ENCODE measurements at places on chromosomes 5 and 9.

GRCh38 chr5:151095341-151096000 is 14.6 kb upstream of the TNIP1 start:
- DNase-seq = no peak

DNA sequence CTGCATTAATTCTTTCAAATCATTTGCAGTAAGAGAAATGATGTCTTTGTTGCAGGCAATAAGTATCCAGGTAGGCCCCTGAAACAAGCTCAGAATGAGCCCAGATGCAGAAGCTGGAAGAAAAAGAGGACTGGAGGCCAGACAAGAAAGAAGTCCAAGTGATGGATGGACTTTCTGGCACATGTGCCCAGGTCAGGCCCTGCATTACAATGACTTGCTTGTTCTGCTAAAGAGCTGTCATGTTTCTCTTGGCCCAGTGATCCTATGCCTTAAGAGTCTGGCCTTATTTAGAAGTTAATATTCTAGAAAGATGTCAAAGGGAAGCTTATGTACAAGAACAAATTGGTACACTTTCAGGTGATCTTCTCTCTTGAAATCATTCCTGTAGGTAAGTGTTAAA is 64.8 kb downstream of the DPYSL3 start:
- DNase-seq = no peak

DNA sequence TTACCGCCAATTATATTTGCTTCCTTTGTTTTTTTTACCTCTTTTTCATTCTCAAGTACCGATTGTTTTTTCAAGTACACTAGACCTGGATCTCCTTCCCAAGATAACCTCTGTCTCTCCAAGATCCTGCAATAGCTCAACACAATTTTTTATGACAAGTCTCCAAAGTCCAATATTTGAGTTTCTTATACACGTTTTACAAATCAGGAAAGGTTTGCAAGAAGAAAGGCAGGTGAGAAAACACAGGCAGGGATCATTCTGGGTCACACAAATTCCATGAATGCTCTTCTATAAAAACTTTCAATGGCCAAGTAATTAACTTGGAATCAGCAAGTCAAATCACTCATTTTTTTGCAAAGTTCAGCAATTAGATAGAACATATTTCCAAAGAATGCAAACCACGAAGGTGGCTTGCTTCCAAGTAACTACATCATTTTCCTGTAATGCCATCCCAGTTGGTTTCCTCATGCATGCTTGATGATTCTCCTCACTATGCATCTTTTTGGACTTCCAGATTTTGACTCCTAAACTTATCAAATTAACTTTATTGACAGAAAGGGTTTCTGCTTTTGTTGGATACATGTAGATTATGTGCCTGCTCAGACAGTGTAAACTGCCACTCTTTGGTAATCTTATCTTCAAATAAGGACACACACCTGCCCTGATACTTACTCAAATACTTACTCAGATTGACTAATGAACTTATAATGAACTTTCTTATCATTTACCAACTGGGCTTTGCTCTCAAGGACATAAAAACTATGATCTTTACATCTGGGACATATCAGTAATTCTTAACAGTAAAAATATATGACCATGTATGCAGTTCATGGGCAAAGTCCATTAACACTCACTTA is 24.7 kb upstream of the IFNE start:
- no peak for DNase-seq

- DNase-seq = no peak
Measured at GRCh38 chr5:178126556-178126955, 4.3 kb upstream of the RMND5B start.

GRCh38 chr9:126763130-126763764 is 41.6 kb upstream of the ZBTB43 start:
- DNase-seq = no peak
